ENCODE measurements at places on chromosomes 1 and 21. TPM values are rescaled to one million over a fixed set of nuclear protein-coding genes. Genes with fewer than 3 reads are reported as not detected.

GRCh38 chr1:203596673-203597210, 29.9 kb upstream of the ATP2B4 start:
- DNase-seq = no peak

GRCh38 chr1:27593678-27594563, 10.0 kb downstream of the AHDC1 start:
- no peak for DNase-seq

DNA sequence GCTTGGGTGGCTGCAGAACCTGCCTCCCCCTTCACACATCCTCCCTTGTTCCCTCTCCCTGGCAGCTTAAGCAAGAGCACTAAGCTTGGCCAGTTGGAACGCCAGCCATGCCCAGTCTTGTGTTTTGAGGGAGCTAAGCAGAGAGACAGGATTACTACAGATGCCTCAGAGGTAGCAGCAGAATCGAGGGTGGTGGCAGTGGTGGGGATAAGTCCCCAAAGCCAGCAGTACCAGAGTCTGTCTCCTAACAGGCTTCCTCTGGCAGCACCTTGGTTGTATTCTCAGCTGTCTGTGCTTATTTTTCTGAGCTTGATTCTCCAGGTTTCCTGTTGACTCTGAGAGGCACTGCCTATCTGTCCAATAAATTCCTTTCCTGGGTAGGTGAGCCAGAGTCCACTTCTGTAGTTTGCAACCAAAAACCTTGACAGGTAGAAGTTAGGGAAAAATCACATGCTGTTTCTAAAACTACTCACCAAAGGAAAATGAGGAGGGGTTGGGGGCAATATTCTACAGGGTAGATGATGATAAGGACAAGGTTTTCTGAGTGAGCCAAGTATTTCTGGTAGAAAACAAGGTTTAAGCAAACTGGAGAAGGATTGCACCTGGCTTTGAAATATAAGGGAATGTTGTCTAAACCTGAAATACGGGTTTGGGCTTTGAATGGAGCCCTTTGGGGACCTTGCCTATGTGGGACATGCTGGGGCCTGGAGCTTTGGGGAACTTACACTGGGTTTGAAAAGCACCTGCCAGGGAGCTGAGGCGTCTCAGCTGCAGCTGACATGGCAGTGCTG, 100.8 kb downstream of the PBX1 start:
- DNase-seq = no peak

- peak; percentile 97 for DNase-seq
Observed at GRCh38 chr1:8061210-8061609, 35.1 kb upstream of the ERRFI1 start.

- DNase-seq = no peak
Observed at GRCh38 chr1:234692966-234693580, 83.1 kb upstream of the IRF2BP2 start.

- DNase-seq = peak; percentile 69
Observed at GRCh38 chr1:230509281-230509977, 83.3 kb upstream of the PGBD5 start.

DNA sequence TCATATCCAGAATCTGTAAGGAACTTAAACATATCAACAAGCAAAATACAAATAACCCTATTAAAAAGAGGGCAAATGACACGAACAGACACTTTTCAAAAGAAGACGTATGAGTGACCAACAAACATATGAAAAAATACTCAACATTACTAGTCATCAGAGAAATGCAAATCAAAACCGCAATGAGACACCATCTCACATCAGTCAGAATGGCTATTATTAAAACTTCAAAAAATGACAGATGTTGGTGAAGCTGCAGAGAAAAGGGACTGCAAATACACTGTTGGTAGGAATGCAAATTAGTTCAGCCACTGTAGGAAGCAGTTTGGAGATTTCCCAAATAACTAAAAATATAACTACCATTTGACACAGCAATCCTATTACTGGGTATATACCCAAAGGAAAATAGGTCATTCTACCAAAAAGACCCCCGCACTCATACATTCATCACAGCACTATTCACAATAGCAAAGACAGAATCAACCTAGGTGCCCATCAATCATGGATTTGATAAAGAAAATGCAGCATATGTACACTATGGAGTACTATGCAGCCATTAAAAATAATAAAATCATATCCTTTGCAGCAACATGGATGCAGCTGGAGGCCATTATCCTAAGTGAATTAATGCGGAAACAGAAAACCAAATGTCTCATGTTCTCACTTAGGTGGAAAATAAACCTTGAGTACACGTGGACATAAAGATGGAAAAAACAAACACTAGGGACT, 230.1 kb upstream of the RAB4A start:
- no peak for DNase-seq

GRCh38 chr1:110749960-110750359, 75.2 kb upstream of the KCNA3 start:
- DNase-seq = no peak

DNA sequence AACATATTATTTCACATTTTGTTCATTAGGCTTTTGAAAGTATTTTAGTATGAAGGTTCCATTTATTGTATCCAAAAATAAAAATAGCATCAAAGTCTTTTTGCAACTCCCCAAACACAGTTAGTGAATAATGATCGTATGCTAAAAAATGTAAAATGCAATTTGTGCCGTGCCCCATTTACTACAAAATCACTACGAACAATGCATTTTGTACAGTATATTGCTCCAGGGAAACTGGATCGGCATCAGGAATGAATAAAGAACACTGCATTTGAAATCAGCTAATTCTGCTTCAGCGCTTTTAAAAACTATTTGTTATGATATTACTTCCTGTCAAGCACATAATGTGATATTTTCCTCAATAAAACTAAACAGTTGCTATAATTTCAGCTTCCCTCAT, 547.8 kb downstream of the DPYD start:
- DNase-seq = no peak

The EDARADD gene
- total RNA-seq = 1.1 TPM

Data from H4 (cell line).